ENCODE measurements at places on chromosomes 12 and 14.
A peak's percentile ranks its signal among the peaks of the same experiment; 100 is the strongest.

DNA sequence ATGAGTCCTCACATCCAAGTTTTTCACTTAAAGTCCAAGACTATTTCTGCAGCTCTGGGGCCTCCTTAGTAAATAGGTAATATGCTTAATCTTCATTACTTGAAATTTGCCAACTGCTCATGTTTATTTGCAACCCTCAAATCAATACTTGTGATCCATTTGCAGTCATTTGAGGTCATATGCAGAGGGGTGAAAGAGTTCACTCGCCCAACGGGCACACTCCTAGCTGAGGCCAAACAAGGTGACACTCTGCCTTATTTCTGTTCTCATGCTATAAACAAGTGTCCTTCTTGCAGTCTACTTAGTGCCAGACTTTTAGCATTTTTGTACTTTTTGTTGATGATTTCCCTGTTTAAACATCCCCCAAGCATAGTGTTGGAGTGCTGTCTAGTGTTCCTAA lies 409.9 kb downstream of the AEBP2 start:
- DNase-seq, result no peak

- DNase-seq, result no peak
Measured at GRCh38 chr12:785706-786105, 33.3 kb downstream of the WNK1 start.

GRCh38 chr14:63032076-63032475 lies 13.2 kb downstream of the KCNH5 start:
- DNase-seq, result no peak

DNA sequence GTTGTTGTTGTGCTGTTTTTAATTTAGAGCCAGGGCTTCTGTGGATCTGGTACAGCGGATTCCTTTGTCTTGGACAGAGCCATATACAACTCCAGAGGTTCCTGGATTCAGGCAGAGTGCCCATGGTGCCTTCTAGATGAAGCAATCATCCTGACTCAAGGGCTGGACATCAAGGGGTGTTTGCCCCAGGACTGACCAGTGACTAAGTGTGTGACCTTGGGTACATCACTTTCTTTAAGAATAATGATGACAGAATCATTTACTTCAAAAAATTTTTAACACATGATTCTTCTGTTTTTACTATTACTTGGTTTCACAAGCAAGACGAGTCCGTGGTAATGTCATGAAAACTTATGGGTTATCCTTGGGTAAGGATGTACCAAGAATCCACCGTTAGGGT lies 397.3 kb downstream of the ZFP36L1 start:
- no peak for DNase-seq

DNA sequence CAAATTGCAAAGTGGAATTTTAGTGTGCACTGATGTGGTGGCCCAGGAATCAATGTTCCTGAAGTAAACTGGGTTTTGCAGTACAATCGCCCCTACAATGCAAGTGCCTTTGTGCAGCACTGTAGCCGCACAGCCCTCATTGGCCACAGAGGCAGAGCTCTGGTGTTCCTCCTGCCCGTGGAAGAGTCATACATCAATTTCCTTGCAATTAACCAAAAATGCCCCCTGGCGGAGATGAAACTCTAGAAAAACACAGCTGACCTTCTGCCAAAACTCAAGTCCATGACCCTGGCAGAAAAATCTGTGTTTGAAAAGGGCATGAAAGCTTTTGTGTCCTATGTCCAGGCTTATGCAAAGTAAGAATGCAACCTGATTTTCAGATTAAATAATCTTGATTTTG lies 117.9 kb upstream of the PRB2 start:
- DNase-seq, result peak; percentile 24

GRCh38 chr14:105096206-105096875 lies 31.1 kb upstream of the GPR132 start:
- DNase-seq, result no peak

DNA sequence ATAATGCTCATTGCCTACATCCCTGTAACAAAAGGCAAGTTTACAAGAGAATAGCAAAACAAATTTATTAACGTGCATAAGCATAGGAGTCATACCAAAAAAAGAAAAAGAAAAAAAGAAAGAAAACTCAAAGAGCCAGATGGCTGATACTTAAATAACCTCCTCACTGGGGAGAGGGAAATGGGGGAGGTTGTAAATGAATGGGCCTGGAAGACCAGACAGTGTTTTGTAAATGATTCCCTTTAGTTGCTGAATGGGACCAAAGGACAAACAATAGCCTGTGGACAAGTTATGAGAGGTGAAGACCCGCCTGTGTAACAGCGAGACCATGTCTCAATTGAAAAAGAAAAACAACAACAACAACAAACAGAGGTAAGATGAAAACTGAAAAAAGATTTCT lies 35.3 kb downstream of the CAPS2 start:
- no peak for DNase-seq

GRCh38 chr12:96150442-96150841 lies 43.7 kb upstream of the ELK3 start:
- no peak for DNase-seq

DNA sequence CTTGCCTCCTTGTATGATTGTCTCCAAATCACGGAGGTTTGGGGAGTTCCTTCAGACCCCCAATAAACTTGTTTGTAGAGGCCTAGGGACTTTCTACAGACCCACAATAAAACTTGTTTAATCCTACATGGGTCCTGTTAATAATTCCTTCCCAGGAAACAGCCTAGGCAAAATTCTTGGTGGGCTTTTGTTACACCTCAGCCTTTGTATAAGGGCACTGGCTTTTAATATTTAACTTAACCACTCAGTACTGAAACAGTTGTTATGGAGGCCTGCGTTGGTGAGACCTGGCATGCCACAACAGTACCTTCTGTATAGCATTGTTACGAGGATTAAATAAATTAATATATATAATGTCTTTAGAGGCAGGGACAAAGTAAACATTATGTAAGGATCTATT lies 32.7 kb upstream of the FAR2 start:
- DNase-seq, result no peak

DNA sequence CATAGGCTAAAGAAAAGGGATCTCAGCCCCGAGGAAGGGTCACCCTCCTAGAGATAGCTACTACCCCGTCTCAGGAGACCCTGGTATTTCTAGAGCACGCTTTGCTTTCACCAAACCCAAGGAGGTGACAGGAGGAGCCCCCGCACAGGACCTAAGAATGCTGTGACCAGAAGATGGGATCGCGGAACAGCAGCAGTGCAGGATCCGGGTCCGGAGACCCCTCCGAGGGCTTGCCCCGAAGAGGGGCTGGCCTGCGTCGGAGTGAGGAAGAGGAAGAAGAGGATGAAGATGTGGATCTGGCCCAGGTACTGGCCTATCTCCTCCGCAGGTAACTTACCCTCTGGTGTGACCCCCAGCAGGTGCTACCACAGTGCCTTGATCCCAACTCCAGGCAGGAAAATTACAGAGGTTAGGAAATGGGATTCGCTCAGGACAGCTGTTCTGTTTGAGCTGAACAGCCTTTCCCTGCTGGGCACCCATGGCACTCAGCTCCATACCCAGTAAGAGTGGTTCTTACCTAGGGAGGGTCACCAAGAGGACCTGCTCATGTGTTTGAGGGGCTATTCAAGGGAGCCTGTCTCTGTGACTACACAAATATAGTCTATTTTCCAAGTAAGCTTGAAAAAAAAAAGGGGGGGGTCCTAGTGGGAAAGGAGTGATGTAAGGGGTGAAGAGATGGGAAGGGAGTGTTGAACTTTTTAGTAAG lies 826 bp upstream of the NRL start:
- no peak for DNase-seq

DNA sequence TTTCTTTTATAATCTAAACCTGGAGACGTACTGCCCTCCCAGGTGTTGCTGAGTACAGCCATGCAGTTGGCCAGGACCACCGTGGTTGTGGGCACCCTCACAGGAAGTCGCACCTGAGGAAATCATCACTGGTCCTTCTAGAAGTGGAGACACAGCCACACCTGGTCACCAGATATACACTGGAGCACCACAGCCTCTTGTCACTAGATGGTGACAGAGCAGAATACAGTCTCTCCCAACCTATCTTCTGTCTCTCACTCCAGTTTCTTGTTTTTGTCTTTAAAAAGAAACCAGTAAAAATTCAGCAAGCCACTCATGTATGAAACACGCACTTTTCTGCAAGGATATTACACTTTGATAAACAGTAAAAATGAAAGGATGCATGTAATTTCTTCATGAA lies 43.1 kb upstream of the GPHB5 start:
- DNase-seq, result no peak

DNA sequence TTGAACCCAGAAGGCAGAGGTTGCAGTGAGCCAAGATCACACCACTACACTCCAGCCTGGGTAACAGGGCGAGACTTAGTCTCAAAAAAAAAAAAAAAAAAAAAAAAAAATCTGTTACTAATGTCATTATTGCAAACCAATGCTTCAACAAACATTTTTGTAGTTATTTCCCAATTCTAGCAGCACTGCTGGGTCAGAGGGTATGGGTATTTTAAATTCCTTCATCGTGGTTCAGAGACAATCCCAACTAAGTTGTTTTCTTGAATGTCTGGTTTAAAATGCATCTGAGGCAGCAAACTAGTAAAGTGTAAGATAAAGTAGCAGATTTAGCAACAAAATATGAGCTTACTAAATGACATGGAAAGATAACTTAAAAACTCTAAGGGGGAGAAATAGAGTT lies 65.6 kb downstream of the FERMT2 start:
- DNase-seq, result no peak

Data from A549 (cell line).